Activated T-cell treated with anti-CD3 and anti-CD28 coated beads for 1 hour (primary cell): ENCODE measurements at places on chromosomes 3 and 15.

DNA sequence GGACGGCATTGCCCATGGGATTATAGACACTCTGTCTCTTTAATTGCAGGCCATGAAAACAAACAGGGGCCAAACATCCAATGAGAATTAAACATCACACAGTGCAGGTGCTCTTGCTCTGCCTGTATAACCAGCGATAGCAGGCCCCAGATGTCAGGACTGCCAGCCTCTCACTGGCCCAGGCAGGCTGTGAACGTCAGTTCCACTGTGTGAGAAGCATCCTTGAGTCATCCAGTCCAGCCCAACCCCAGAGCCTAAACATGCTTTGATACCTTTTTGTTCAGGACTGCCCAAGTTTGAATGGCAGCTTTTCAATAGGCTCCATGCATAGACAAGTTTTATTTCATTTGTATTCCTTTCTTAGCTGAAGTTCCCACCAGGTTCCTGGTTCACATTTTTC lies 189.8 kb downstream of the SLCO3A1 start:
- no peak for DNase-seq

DNA sequence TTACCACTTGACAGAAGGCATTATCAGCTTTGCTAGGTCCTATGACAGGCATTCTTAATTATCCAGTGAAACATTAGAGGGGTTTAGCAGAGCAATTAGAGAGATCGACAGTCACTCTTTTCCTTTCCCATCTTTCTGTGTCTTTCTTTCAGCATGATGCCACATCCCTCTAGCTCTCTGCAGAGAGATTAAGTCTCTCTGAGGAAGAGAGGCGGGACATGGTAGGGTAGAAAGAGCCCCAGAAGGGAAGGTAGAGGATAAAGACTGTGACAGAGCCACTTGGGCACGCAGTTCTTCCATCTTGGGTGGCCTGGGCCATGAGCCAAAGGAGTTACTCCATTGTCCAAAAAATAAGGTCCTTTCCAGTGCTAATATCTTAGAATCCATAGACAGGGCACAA lies 55.8 kb downstream of the HHLA2 start:
- DNase-seq = no peak

GRCh38 chr3:161766331-161766730 lies 269.7 kb downstream of the OTOL1 start:
- no peak for DNase-seq

DNA sequence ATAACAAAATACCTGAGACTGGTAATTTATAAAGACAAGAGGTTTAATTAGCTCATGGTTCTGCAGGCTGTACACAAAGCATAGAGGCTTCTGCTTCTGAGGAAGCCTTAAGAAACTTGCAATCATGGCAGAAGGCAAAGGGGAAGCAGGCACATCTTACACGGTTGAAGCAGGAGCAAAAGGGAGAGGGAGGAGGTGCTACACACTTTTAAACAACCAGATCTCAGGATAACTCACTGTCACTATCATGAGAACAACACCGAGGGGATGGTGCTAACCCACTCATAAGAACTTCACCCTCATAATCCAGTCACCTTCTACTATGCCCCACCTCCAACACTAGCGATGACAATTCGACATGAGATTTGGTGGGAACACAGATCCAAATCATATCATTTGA lies 54.4 kb downstream of the ATP8B4 start:
- no peak for DNase-seq

- no peak for DNase-seq
These were observed 22.9 kb downstream of the ARHGEF3 start for GRCh38 chr3:56778893-56779292.

GRCh38 chr15:25767356-25768151 lies 95.6 kb downstream of the ATP10A start:
- no peak for DNase-seq

DNA sequence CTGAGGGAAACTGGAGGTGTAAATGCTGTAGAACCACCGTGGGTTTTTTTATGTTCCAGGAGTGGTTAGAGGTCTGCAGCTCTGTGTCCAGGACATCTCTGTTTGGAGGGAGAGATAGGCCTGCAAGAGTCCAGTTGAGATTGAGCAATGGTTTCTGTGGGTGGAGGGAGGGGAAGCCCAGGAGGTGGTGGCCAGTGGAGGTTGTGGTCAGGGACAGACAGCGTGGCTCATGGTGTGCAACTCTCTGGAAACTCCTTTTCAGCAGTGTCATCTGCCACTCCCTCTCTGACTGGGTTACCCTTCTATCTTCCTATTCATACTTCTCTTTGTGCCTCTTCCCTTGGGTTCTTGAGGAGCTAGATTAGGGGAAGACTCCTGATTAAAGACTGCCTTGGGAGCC lies 9.6 kb downstream of the XCR1 start:
- no peak for DNase-seq

GRCh38 chr3:81799403-81799802 lies 38.0 kb upstream of the GBE1 start:
- DNase-seq = no peak

GRCh38 chr3:109071350-109072142 lies 46.4 kb downstream of the MORC1 start:
- no peak for DNase-seq

DNA sequence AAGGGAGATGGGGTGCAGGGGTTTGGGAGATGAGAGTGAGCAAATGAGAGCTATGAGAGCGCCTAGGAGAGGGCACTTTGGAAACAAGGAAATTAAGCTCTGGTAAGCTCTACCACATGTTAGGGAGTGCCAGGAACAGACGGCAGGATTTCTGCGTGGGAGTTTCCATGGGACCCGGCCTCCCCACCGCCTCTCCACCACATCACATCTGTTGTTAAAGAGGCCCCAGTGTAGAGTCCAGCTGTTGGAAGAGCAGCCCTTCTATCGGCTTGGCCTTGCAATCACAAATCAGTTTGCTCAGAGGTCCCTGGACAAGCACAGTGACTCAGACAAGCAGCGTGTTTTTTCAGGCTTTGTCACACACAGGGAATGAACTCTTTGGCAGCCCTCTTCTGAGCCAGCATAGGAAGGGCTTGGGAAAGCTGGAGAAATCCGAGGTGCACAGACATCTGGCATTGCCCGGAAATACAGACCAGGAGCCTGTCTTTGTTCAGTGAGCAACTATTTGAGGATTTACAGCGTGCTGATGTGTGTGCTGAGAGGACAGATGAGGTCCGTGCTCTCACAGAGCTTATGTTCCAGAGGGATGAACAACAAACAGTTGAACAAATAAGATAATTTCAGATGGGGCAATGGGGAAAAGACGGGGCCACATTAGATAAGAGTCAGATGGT lies 370.6 kb upstream of the PROK2 start:
- DNase-seq = no peak

GRCh38 chr15:62391641-62392262 lies 226.7 kb upstream of the C2CD4B start:
- no peak for DNase-seq
